Glutamatergic neuron (in vitro differentiated cells): ENCODE measurements at places on chromosomes 16 and 17. TPM values are rescaled to one million over a fixed set of nuclear protein-coding genes. Genes with fewer than 3 reads are reported as not detected.

GRCh38 chr17:39166437-39167335 lies 725 bp upstream of the ARL5C start:
- no peaks in the 10 kb centered on the region for H3K36me3 ChIP-seq
- peaks cover 16% of the 10 kb centered on the region for H3K4me1 ChIP-seq
- DNase-seq: no peak
- peaks cover 7% of the 10 kb centered on the region for H3K27me3 ChIP-seq
- H3K27ac ChIP-seq: no peak overlapping the region

GRCh38 chr17:13415871-13416416 lies 185.8 kb downstream of the HS3ST3A1 start:
- no peaks in the 10 kb centered on the region for H3K27me3 ChIP-seq
- no peak overlapping the region for H3K27ac ChIP-seq
- H3K4me3 ChIP-seq: no peak overlapping the region
- H3K36me3 ChIP-seq: no peaks in the 10 kb centered on the region
- H3K4me1 ChIP-seq: no peaks in the 10 kb centered on the region

GRCh38 chr16:70433458-70434103 lies 5.3 kb downstream of the ST3GAL2 start:
- peak overlapping the region; percentile 84 for H3K4me3 ChIP-seq
- peaks cover 3% of the 10 kb centered on the region for H3K36me3 ChIP-seq
- DNase-seq: no peak
- H3K27me3 ChIP-seq: peaks cover 25% of the 10 kb centered on the region
- peaks cover 56% of the 10 kb centered on the region for H3K4me1 ChIP-seq

- H3K27me3 ChIP-seq: peaks cover 17% of the 10 kb centered on the region
- peaks cover 2% of the 10 kb centered on the region for H3K4me1 ChIP-seq
- H3K27ac ChIP-seq: no peak overlapping the region
- no peak overlapping the region for H3K4me3 ChIP-seq
- no peak for DNase-seq
- H3K36me3 ChIP-seq: no peaks in the 10 kb centered on the region
Measured at GRCh38 chr17:81651692-81652091, 4.7 kb downstream of the PDE6G start.

GRCh38 chr16:81590714-81591544 lies 146.3 kb downstream of the CMIP start:
- H3K36me3 ChIP-seq: no peaks in the 10 kb centered on the region
- no peak overlapping the region for H3K4me3 ChIP-seq
- no peak for DNase-seq
- H3K27ac ChIP-seq: no peak overlapping the region

DNA sequence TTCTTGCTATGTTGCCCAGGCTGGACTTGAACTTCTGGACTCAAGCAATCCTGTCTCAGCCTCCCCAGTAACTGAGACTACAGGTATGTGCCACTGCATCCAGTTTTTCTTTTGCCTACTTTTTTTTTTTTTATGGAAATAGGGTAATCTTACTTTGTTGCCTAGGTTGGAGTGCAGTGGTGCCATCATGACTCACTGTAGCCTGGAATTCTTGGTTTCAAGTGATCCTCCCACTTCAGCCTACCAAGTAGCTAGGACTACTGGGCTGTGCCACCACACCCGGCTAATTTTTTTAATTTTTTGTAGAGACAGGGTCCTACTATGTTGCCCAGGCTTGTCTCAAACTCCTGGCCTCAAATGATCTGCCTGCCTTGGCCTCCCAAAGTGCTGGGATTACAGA lies 10.0 kb downstream of the LRRC36 start:
- no peaks in the 10 kb centered on the region for H3K36me3 ChIP-seq
- no peak for DNase-seq
- H3K27me3 ChIP-seq: no peaks in the 10 kb centered on the region
- no peak overlapping the region for H3K27ac ChIP-seq

DNA sequence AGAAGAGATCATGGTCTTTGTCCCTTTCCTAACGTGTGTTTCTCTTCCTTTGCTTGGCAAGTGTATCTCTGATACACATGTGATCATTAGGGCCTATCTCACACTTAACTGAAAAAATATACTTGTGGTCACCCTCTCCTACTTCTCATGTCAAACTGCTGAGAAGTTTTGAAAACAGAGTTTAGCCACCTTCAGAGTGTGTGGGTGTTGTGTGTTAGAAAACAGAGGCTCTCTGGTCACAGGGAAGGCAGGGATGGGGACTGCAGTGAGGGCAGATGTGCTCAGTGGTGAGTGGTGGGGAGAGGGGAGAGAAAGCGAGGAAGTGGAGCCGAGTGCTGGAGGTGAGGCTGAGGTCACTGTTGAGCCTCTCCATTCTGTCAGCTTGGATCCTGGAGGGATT lies 29.4 kb downstream of the GRB7 start:
- H3K4me1 ChIP-seq: peaks cover 1% of the 10 kb centered on the region
- peaks cover 4% of the 10 kb centered on the region for H3K27me3 ChIP-seq
- DNase-seq: no peak
- H3K27ac ChIP-seq: no peak overlapping the region
- peaks cover 9% of the 10 kb centered on the region for H3K36me3 ChIP-seq

GRCh38 chr17:63758428-63758827 lies 15.0 kb downstream of the CCDC47 start:
- H3K36me3 ChIP-seq: no peaks in the 10 kb centered on the region
- no peaks in the 10 kb centered on the region for H3K27me3 ChIP-seq
- H3K4me1 ChIP-seq: no peaks in the 10 kb centered on the region
- H3K27ac ChIP-seq: no peak overlapping the region
- DNase-seq: no peak

- H3K27ac ChIP-seq: no peak overlapping the region
- H3K4me1 ChIP-seq: peaks cover 70% of the 10 kb centered on the region
- no peaks in the 10 kb centered on the region for H3K36me3 ChIP-seq
- H3K27me3 ChIP-seq: peaks cover 10% of the 10 kb centered on the region
- no peak overlapping the region for H3K4me3 ChIP-seq
- DNase-seq: no peak
Measured at GRCh38 chr17:57513569-57513968, 231.5 kb downstream of the CCDC182 start.

DNA sequence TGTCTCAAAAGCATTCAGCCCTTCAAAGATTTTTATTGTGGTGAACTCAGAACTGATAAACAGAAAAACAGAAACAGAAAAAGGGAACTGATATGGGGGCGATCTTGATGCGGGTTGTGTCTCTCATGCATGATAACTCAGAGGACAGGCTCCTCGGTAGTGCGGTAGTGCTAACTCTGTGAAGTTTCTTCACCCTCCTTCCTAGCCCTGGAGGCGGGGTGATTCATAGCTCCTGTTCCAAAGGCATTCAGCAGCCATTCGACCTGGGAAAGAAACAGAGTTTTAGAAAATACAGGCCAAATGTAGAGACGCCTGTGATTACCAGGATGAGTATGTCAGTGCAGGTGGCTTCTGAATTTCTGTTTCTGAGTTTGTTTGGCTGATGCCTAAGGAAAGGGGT lies 5.5 kb upstream of the MAF start:
- no peaks in the 10 kb centered on the region for H3K36me3 ChIP-seq
- no peak for DNase-seq
- H3K4me3 ChIP-seq: no peak overlapping the region
- H3K27me3 ChIP-seq: peaks cover 5% of the 10 kb centered on the region
- no peak overlapping the region for H3K27ac ChIP-seq

DNA sequence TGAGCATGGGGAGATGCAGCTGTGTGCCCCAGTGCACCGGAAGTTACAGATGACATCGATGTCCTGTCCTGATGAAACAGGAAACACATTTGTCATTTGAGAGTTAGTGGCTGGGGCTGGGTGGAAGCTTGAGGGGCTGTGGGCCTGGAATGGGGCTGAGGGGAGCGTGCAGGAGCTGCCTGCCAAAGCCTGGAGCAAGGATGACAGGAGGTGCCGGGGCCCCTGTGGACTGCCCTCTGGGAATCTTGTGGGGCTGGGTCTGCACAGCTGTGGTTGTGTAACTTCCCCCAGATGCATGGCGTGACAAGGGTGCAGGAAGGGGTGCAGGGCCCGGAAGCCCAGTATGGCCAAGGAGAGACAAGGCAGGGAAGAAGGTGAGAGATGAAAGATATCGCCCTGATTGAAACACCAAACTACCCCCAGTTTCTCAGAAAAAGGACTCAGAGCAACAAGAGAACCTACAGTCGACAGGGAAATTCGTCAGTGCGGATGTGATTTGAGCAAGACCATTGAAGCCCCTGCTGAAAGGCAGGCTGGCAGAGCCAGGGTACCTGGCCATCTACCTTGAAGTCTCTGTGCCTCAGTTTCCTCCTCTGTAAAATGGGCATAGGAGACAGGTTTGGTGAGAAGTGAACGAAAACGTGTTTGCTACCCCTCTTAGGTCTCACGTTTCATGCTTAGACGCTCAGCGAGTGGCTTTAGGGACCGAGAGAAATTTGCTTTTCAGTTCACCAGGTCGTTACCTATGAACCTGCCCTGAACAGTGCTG lies 8.8 kb downstream of the MMP25 start:
- DNase-seq: no peak
- H3K4me1 ChIP-seq: no peaks in the 10 kb centered on the region
- H3K27ac ChIP-seq: no peak overlapping the region
- no peaks in the 10 kb centered on the region for H3K36me3 ChIP-seq
- peaks cover 9% of the 10 kb centered on the region for H3K27me3 ChIP-seq

GRCh38 chr17:46162866-46163265 lies 30.4 kb downstream of the KANSL1 start:
- H3K27me3 ChIP-seq: peaks cover 5% of the 10 kb centered on the region
- DNase-seq: no peak
- peaks cover 36% of the 10 kb centered on the region for H3K4me1 ChIP-seq
- H3K36me3 ChIP-seq: no peaks in the 10 kb centered on the region
- no peak overlapping the region for H3K4me3 ChIP-seq

DNA sequence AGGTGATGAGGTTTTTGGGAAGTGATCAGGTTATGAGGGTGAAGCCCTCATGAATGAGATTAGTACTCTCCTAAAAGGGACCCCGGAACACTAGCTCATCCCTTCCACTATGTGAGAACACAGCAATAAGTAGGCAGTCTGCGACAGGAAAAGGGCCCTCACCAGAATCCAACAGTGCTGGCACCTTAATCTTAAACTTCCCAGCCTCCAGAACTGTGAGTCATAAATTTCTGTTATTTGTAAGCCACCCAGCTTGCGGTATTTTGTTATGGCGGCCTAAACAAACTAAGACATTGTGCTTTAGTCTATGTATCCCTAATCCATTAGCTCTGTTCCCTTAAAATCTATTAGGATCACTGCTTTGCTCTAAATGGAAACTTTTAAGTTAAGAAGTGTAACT lies 8.5 kb downstream of the SLFN12 start:
- no peaks in the 10 kb centered on the region for H3K36me3 ChIP-seq
- H3K4me1 ChIP-seq: no peaks in the 10 kb centered on the region
- H3K27me3 ChIP-seq: no peaks in the 10 kb centered on the region

GRCh38 chr16:10631886-10632285 lies 51.5 kb upstream of the EMP2 start:
- H3K4me1 ChIP-seq: no peaks in the 10 kb centered on the region
- peaks cover 14% of the 10 kb centered on the region for H3K36me3 ChIP-seq
- H3K4me3 ChIP-seq: no peak overlapping the region

DNA sequence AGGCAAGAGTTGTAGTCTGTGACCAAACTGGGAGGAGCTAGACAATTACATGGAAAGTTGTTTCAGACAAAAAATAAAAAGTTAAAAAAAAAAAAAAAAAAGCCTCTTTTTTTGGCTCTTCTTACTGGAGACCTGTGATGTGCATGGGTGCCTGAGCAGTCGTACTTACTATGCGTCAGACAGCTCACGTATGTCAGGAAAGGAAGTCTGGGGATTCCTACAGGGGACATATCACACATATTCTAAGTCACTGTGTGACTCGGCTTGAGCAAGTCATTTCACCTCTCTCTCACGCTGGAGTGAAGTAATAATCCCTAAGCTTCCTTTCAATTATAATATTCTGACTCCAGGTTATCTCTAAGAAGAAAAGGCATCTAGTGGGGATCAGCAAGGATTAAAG lies 6.0 kb downstream of the SLFN14 start:
- no peaks in the 10 kb centered on the region for H3K4me1 ChIP-seq
- no peak for DNase-seq
- no peak overlapping the region for H3K27ac ChIP-seq

DNA sequence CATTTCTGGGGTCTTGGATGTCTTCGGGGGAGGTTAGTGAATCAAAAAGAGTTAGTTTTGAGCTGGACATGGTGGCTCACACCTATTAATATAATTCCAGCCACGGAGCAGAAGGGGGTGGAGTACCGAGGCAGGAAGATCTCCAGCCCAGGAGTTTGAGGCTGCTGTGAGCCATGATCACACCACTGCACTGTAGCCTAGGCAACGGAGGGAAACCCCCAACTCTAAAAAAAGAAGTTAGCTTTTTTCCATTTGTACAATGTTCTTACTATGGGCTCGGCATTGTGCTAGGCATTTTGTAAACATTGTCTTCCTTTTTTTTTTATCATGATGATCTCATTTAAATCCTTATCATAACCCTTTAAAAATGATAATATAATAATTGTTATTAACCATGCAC lies 8.3 kb upstream of the SNF8 start:
- H3K27me3 ChIP-seq: peaks cover under 1% of the 10 kb centered on the region
- H3K27ac ChIP-seq: no peak overlapping the region
- H3K4me1 ChIP-seq: no peaks in the 10 kb centered on the region
- no peaks in the 10 kb centered on the region for H3K36me3 ChIP-seq

DNA sequence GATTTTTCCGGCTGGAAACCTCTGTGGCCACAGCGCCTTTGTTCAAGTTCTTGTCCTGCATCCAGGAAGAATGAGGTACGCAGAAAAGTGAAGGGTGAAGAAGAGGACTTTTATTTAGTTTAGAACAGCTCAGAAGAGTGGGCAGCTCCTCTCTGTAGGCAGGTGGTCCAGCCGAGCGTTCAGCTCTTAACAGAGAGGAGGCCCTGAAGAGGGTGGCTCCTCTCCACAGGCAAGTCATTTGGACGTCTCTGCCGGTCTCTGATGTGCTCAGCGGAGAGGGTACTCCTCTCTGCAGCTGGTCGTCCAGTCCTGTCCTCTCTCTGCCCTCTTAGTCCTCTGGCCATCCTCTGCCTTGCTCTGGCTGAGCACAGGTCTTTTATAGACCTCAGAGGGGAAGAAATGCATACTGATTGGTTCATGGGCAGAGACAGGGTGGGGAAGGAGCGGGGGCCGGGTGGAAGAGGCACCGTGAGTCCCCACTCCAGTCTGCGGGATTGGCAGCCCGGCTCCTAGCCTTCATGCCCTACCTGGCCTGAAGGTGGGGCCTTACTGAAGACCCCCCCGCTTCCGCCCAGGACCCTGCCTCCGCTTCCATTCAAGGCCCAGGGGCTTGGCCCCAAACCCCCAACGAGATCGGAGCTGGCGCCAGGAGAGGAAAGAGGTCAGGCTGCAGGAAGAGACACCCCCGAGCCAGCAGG lies 70.0 kb upstream of the NKD1 start:
- no peak overlapping the region for H3K27ac ChIP-seq
- no peaks in the 10 kb centered on the region for H3K36me3 ChIP-seq
- no peak overlapping the region for H3K4me3 ChIP-seq
- H3K27me3 ChIP-seq: peaks cover 2% of the 10 kb centered on the region
- DNase-seq: no peak

Gene MPG
- 24.7 TPM for total RNA-seq

Gene PABPN1L
- total RNA-seq: 3.9 TPM

Gene CES3
- 4.1 TPM for total RNA-seq

Gene LDHD
- total RNA-seq: not detected

Gene CHP2
- not detected for total RNA-seq

Gene CDH1
- total RNA-seq: 1.9 TPM
